ENCODE measurements at places on chromosomes 6 and 20.

GRCh38 chr6:152948150-152948768 lies 34.6 kb downstream of the FBXO5 start:
- peak; percentile 56 for DNase-seq

DNA sequence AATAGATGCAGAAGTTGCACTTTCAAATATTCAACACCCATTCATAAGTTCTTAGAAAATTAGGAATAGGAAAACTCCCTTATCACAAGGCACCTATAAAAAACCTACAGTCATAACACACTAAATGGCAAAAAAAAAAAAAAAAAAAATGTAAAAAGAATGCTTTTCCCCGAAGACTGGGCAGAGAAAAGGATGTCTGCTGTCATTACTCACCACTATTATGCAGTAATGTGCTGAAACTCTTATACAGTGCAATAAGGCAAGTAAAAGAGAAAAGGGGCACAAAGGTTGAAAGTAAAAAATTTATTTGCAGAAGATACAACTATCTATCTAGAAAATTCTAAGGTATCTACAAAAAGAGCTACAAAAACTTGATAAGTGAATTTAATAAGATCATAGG lies 607.8 kb upstream of the ARID1B start:
- no peak for DNase-seq

- DNase-seq: peak; percentile 42
These were observed 45.8 kb downstream of the QKI start for GRCh38 chr6:163460307-163460782.

DNA sequence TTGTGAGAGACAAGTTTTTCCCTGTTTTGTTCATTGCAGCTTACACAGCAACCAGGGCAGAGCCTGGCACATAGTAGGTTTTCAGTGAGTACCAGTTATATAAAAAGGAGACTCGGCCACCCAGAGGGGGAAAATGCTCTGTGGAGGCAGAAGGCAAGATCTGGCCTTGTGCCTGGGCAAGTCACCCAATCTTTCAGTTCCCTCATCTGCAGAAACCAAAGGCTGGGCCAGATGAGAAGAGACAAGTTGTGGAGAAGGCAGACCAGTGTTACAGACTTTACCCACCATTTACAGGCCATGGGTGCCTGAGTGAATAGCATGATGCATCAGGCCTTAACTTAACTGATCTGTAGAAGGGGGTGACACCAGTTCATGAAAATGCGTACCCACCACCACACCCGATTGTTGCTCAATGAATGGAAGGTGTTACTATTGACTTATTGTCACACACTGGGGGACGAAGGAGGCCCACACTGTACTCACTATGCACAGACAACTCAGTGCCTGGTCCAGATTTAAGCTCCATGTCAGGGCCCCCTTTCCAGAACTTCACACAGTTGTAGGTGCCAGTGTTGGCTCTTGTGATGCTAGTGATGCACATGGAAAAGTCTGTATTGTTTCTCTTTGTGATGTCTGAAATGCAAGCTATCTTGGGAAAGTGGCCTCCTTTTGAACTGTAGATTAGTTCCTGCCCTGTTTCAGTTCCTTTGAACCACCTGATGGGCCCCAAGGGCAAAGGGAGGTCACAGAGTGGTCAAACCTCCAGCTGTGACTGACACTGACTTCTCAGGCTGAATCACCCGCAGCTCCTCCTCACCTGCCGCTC lies 64.3 kb upstream of the SIRPG start:
- no peak for DNase-seq

- DNase-seq: no peak
These were observed 508.3 kb upstream of the SOX4 start for GRCh38 chr6:21085211-21085610.

DNA sequence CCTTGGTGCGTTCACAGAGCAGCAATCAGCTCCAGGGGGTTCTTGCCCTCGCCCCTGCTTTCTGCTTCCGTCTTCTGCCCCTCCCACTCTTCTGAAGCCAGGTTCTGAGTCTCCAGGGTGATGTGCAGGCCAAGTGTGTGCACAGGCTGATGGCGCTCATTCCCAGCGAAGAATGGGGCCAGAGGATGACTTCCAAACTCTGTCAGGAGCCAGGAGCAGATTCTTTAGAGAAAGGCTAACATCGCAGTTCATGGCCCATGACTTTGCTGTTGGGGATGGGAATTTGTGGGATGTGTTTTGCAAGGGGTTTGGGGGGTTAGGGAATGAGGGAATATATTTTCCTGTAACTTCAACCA lies 56.1 kb upstream of the CCN6 start:
- no peak for DNase-seq

DNA sequence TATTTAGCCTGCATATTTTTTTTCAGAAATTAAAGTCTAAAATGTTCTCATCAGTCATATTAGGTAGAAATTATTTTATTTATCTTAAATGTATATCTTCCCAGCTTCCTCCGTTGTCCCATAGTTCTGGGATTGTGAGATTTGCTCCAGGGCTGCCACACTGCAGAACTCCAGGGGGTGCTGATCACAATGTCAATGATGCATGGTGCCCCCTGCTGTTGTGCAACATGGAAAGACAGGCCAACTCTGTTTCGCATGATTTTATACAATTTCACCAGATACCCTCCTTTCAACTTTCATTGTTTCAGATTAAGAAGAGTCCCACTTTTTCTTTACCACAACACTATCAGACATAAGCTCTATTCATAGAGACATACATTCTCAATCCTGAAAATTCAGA lies 35.9 kb downstream of the ID4 start:
- DNase-seq: peak; percentile 33

- DNase-seq: no peak
These were observed 156.1 kb downstream of the SLC35B3 start for GRCh38 chr6:8279041-8279805.

GRCh38 chr6:117346142-117346930 lies 79.4 kb downstream of the ROS1 start:
- peak; percentile 4 for DNase-seq

DNA sequence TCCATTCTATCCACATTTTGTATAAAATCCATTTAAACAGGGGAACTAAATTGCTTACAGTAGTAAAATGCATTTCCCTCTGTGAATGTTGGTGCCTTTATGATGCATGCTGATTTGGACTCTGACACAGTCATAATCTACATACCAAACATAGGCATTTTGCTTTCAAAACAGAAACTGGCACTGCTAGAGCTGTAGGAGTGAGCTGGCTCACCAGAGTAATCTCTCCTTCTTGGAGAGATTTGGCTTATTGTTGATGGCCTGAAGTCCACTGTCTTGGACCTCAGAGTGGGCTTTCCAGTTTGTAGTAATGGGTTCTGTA lies 363.2 kb upstream of the FLRT3 start:
- no peak for DNase-seq

DNA sequence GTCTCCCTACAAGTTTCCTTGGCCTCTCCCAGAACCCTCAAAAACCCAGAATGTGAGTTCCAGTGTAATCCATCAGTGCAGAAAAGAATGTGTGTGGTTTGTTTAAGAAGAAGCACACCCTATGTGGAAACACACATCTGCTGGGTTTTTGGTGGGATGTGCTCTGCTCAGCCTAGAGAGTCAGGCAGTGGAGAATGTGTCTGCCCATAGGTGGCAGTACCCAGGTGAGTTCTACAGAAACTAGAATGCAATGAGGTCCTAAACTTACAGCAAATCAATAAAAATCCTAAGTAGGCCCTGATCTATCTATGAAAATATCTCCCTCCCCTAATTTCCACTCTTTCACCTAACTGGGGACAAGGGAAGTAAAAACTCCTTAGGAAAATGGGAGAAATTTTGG lies 437.3 kb downstream of the DHX35 start:
- no peak for DNase-seq

GRCh38 chr20:40046703-40047102 lies 642.3 kb downstream of the MAFB start:
- no peak for DNase-seq

DNA sequence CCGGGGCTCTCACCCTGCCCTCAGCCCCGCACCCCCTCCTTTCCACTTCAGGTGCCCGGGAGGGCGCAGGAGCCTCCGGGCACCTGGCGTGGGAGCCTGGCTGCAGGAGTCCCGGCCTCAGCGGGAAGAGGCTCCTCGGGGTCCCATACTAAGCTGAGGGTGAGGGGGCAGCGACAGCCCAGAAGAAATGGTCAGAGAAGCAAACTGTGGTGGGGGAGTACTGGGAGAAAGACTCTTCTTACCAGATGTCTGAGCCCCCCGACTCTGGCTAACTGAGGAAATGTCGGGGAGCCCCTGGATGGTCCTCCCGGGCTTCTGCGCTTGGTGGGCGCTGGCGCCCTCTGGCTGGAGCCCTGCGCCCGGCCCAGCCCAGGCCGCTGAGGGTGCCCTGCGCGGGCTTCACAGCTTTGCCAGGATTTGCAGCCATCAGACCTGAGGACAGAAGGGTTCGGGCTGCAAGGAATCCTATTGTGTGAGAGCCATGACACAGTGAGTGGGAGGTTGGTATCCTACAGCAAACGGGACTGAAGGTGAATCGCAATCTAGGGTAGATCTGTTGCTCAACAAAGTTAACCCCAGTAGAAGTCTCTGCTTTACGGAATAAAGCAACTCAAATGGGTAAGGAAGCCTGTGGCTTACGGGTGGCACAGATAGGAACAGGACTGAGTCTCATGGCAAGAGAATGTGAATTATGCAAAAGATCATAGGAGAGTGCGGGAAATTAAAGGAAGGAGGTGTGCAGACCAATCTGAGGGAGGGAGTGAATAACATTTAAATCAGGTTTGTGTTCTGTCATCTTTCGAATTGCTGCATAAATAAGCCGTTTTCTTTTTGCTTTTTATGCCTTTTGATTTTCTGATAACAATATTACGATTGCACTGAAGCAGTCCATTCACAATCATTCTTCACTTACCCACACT lies 639 bp upstream of the RCAN2 start:
- DNase-seq: peak; percentile 80

- no peak for DNase-seq
These were observed 3.2 kb upstream of the APCDD1L start for GRCh38 chr20:58518387-58518786.

DNA sequence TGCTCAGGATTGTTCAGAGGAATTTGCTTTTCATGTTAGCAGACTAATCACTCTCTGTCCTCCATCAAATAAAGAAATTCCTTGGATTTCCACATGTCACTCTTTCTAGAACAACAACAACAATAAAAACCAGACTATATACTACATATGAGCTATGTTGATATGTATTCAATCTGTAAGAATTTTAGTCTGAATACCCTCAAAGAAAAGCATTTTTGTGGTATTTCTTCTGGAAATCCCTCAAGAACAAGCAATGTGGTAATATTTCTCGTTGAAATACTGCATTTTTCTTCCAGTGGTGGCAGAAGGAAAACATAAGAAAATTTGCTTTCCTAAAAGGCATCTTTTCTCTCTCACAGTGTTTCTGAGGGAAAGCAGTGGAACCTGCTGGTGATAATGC lies 312.6 kb upstream of the RSPO3 start:
- no peak for DNase-seq

DNA sequence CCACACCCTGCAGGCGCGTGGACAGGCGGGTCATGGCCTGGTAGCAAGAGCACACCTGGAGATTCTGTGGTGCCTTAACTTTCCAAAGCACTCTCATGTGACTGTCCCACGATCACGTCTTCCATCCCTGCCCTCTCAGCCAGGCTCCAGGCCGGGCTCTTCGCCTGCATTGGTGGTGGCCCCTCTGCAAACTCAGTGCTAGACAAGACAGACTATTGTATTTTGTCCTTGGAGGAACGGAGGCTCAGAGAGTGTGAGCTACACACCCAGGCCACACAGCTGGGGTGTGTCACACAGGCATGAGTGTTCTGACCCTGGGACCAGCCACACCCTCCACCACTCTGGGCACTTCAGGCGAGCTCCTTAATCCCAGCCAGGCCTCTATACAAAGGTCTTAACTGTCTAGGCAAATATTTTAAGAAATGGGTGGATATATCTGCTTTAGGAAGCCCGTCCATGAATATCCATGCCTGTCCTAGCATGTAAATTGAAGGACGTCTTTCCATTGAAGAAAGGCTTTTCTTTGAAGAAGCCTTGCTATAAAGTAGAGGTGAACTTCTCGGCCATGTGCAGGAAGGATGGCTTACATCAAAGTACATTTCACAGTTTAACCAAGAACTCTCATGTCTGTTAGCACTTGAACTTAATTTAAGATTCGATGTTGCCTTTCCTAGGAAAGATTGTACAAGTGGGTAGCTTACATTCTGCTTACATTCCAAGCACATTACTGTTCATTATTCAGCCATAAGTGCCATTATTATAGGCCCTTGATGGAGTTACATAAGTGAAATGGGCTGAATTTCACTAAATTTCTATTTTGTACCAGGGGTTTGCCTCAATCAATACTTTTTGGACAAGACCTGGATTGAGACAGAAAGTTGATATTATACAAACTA lies 263.9 kb downstream of the DLL1 start:
- no peak for DNase-seq

- peak; percentile 84 for DNase-seq
These were observed 788 bp downstream of the UST start for GRCh38 chr6:148747471-148748165.

DNA sequence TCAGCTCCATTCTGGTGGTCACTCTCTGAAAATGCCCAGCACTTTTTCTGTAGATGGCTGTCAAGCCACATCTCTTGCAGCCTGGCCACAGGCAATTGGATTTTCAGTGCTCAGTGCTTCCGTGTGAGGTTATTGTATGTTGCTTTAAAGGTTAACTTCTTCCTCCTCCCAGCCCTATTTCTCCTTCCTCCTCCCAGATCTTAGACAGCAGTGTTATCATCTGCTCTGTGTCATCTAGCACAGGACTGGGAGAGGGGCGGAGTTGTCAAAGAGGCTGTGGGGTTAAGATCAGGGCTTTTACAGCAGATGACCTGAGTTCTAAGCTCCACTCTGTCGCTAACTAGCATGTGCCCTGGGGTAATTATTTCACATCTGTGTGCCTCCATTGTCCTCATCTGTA lies 129.0 kb downstream of the PHACTR3 start:
- DNase-seq: no peak

DNA sequence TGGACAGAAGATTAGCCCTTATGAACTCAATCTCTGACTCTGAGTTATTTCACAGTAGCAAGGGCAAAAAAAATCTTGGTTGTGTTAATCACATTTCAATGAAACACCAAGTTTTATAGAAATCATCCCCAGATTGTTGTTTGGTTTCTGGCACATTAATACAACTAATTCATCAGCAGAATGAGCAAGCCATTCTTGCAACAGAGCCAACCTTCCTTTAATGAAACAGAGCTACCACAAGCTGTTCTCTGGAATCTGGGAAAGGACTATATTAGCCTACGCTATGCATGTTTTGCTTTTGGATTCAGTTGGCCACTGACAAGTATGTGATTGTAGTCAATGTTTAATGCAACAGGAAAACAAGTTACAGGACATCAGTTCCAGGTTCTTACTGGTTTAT lies 13.8 kb upstream of the POPDC3 start:
- DNase-seq: no peak

DNA sequence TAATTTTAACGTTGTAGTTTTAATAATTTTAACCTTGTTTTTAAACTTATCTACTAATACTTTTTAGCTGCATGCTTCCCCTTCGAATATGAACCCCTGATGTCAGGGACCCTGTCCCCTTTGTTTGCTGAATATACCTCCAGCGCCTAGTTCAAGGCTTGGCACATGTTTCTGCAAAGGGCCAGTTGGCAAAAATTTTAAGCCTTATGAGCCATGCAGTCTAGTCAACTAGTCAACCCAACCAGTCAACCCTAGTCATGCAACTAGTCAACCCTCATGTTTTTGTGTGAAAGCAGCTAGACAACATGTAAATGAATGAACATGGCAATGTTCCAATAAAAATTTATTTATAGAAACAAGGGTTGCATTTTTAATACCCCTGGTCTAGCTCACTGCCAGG lies 119.8 kb downstream of the BCAS1 start:
- DNase-seq: no peak

All from neural progenitor cell (in vitro differentiated cells).